Ascending aorta (tissue), 2 donors: ENCODE measurements at places on chromosomes 16 and 17. TPM values are rescaled to one million over a fixed set of nuclear protein-coding genes. Genes with fewer than 3 reads are reported as not detected.
A peak's percentile ranks its signal among the peaks of the same experiment; 100 is the strongest.

DNA sequence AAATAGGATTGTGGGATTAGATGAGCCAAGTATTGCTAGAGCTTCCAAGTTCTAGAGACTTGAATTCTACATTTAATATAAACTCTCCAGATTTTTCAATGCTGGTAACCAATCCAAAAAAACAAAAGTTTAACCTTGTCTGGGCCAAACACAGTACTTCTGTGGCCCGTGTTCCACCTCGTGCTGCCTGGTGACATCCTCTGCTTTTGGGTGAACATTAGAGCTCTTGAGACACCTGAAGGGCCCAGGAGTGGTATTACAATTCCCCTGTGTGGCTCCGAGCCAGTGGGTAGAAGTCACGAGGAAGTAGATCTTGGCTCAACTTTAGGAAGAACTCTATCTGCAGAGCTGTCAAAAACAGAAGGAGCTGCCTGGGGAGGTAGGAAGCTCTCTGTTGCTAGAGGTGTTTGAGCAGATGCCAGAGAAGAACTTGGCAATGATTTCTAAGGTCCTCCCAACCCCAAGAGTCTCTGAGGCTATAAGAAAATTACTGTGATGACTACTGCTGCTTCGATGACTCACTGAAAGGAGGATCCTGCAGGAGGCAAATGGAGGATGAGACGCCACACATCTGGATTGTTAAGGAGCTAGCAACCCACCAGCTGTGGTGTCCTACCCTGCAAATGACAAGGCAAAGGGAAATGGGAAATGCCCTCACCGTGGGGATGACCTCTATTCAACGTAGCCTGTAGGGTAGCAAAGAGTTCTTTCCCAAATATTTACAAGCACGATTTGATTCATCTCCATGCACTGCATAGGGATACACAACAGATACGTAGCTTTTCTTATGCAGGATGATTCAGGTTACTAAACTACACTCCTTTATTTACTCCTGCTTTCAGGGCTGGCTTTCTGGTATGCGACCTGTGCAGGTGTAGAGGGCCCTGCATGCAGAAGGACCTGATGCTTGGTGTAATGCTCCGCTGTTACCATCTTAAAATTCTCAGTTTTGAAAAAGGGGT is 45.8 kb upstream of the GAS7 start:
- no peak for DNase-seq

OR2C1 gene
- not detected for total RNA-seq

KRT40 gene
- total RNA-seq: not detected

- no peak for DNase-seq
These were observed 24.9 kb downstream of the MXRA7 start for GRCh38 chr17:76685846-76686245.

DNA sequence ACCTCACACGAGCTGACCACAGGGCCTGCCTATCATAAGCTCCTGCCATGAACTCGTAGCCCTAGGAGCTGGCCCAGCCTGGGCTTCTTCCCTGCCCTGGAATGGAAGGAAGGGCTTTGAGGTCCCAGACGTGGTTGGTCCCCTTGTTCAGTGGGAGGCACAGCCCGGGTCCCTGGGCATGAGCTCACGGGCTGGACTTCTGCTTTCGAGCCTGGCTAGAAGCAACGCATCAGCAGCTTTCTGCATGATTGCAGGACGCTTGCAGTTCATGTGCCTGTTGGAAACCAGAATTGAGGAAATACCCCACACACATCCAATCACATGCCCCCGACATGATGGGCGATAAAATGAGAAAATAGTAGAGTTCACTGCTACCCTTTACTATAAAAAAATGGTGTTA is 293.3 kb downstream of the MAF start:
- DNase-seq: peak; percentile 72

GRCh38 chr17:4928881-4929280 is 3.2 kb upstream of the GP1BA start:
- DNase-seq: no peak

DNA sequence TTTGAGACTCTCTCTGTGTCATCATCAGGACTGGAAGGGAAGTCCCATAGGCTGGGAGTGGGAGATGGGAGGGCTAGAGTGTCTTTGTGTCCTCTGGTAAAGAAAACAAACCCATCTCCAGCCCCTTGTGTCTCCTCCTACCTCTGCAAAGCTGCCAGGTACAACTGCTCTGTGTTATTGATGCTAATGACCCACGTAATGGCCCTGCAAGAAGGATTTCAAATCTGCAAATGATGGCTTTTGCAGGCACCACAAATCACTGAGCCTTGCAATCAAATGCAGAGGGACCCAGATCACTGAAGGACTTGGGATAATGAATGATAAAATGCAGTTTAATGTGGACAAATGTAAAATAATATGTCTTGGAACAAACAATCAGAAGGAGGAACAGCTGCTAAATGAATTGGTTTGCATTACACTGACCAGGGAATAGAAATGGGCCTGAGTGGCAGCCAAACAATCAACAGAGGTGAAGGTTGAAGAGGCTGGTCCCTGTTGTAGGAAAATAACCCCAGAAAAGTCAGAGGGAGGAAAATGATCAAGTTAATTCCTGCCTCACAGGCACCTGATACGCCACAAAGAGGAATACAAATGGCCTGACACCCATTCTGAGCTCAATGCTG is 425.1 kb downstream of the UTP18 start:
- no peak for DNase-seq

CSH2 gene
- total RNA-seq: not detected

DNA sequence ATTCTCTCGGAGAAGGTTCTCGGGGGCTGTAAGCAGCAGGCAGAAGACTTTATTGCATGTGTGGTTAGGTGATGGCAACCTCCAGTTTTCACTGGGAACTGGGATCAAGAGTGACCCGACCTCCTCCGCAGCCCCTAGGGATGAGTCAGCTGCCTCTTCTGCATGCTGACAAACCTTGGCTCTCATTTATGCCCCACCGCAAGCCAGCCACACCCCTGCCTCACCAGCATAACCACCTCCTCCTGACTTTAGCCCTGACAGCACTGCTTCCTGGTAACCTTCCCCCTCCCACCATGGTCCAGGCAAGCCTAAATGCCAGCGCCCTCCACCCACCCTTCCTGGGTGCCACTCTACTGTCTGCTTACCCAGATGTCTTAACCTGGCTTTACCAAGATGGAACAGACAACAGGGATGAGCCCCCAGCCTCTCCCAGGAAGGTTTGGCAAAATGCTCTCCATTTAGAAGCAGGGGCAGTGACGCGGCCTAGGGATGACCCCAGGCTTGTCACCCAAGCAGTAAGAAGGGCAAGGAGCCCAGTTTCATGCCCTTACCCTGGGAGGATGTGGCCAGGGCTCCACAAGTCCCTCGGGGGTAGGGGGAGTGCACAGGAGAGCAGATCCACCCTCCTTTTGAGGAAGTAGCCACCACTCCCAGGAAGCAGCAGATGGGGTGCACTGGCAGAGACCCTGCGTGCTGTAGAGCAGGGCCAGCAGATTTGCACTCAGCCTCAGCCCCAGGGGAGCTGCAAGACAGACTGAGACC is 73.5 kb downstream of the GOSR1 start:
- DNase-seq: no peak

- DNase-seq: no peak
These were observed 2.5 kb upstream of the CLTC start for GRCh38 chr17:59617156-59617732.

MPP2 gene
- total RNA-seq: 16.7 TPM

TBX6 gene
- 0.75 TPM for total RNA-seq

GRCh38 chr16:12043953-12044352 is 67.4 kb downstream of the SNX29 start:
- no peak for DNase-seq

KRT27 gene
- not detected for total RNA-seq

GRCh38 chr17:33494151-33494550 is 201.1 kb upstream of the ASIC2 start:
- no peak for DNase-seq

DNA sequence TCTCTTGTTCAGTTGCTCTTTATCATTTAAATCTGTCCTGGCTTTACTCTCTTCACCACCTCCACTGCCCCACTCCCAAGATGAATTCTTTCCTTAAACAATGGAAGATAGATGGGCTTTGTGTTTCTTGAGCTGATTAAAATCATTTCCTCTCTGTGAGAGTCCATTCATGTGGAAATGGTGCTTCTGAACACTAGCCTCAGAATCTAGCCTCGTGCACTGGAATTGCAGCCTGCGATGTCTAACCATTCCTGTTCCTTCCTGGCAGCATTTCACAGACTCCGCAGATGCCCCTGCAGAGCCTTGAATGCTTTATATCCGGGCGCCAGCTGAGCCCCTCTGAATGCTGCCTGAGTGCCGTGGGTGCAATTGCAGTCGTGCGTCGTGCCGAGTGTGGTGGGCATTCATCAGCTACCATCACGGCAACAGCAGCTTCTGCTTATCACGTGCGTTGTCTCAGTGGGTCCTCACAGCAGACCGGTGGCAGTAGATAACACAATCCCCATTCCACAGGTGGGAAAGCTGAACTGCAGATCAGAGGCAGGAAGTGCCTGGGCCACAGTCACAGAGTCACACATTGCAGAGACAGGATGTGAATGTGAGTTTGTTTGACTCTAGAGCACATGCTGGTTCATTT is 172.8 kb upstream of the WSCD1 start:
- DNase-seq: no peak

CCL18 gene
- not detected for total RNA-seq

GRCh38 chr16:50616883-50617645 is 64.0 kb downstream of the SNX20 start:
- DNase-seq: no peak

- no peak for DNase-seq
These were observed 273.7 kb upstream of the KCNJ16 start for GRCh38 chr17:69801368-69801767.
